CD4-positive, CD25-positive, alpha-beta regulatory T cell (primary cell): ENCODE measurements at places on chromosomes 12 and 14. TPM values are rescaled to one million over a fixed set of nuclear protein-coding genes. Genes with fewer than 3 reads are reported as not detected.

The RAD51B gene
- 40.2 TPM for total RNA-seq

DNA sequence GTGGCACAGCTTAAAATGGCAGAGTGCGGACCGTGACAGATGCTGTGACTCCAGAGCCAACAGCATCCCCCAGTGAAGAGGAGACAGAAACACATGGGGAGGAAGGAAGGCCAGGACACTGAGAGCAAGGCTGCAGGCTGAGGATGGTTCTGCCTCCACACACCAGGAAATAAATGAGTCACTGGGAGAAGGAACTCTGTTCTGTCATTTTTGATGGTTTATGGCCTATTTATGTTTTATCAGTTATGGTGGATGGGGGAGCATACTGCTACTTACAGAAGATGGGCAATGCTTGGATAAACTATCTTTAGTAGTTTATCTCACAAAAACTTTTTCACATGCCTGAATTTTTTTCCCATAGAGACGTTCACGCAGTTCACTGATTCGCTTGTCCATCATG, 33.8 kb downstream of the ZFYVE21 start:
- no peak for DNase-seq
- no peak overlapping the region for H3K4me3 ChIP-seq
- H3K36me3 ChIP-seq, result peaks cover 8% of the 10 kb centered on the region
- no peak overlapping the region for H3K27ac ChIP-seq

- H3K36me3 ChIP-seq, result no peaks in the 10 kb centered on the region
- DNase-seq, result no peak
- no peaks in the 10 kb centered on the region for H3K4me1 ChIP-seq
- no peak overlapping the region for H3K27ac ChIP-seq
Observed at GRCh38 chr12:38384816-38385378, 68.3 kb downstream of the ALG10B start.

GRCh38 chr12:109449845-109450532, 27.1 kb downstream of the KCTD10 start:
- peaks cover 80% of the 10 kb centered on the region for H3K36me3 ChIP-seq
- no peak overlapping the region for H3K27ac ChIP-seq
- no peaks in the 10 kb centered on the region for H3K27me3 ChIP-seq
- DNase-seq, result no peak
- H3K4me1 ChIP-seq, result no peaks in the 10 kb centered on the region

GRCh38 chr12:751192-751998, 984 bp upstream of the WNK1 start:
- DNase-seq, result peak; percentile 71
- H3K4me3 ChIP-seq, result peak overlapping the region; percentile 89
- peak overlapping the region; percentile 95 for H3K27ac ChIP-seq
- H3K36me3 ChIP-seq, result no peaks in the 10 kb centered on the region
- H3K27me3 ChIP-seq, result no peaks in the 10 kb centered on the region

GRCh38 chr12:57173089-57173488, 25.7 kb upstream of the LRP1-AS start:
- no peaks in the 10 kb centered on the region for H3K4me1 ChIP-seq
- H3K36me3 ChIP-seq, result no peaks in the 10 kb centered on the region
- H3K27ac ChIP-seq, result no peak overlapping the region
- H3K27me3 ChIP-seq, result no peaks in the 10 kb centered on the region
- no peak overlapping the region for H3K4me3 ChIP-seq

DNA sequence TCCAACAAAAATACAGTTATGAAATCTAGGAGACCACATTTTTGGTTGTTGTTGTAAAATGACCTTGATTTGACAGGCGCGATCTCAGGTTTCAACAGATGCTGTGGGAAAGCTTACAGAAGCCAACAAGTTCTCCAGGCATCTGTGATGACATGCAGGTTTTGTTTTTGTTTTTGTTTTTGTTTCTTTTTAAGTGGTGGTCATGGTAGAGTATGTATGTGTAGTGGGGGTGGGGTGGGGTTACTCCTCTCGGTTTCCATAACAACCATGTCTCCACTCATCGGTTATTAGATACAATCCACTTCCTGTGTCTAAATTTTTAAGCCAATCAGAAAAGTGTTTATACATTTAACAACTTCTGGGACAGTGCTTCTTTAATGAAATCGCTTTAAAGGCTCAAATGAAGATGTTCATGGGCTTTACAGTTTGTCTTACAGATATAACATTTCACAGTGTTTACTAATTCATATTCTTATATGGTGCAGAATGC, 199.9 kb upstream of the FOXN3 start:
- H3K27ac ChIP-seq, result peak overlapping the region; percentile 90
- peaks cover 79% of the 10 kb centered on the region for H3K4me1 ChIP-seq
- H3K4me3 ChIP-seq, result peak overlapping the region; percentile 100
